NCI-H446 (cell line): ENCODE measurements at places on chromosomes 1 and 21.

DNA sequence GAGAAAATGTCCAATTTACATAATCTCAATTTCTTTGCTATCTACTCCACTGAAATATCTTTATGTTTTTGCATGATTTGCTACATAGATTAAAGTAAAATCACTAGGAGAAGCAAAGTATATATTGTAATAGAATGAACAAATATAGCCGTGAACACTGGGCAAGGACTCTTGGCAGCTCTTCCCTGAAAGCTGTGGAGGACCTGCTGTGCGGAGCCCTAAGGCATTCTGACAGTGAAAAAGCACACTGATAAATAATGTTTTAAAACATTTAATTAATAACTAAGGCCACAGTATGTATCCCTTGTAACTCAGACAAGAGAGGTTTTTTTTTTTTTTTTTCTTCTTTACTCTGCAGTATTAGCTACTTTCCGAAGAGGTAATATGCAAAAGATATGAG lies 256.1 kb upstream of the DPYD start:
- peak; percentile 50 for DNase-seq

- DNase-seq: no peak
Observed at GRCh38 chr1:204841798-204842197, 28.9 kb upstream of the NFASC start.

DNA sequence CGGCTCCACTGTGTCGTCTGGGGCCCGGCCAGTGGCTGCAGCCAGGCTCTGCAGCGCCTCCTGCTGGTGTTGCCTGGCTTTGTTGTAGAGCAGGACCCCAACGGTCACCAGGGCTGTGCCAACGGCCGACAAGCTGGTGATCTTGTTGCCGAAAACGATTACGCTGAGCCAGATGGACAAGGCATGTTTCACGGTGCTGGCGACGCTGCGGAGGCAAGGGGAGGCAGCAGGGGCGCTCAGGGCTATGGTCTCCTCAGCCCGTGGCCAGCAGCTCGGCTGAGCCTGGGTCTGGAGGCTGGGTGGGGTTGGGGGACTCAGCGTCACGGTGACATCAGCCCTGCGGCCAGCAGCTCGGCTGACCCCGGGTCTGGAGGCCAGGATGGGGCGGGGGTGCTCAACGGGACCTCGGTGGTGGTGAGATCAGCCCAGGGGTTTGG lies 7.0 kb upstream of the CDK11B start:
- DNase-seq: no peak

DNA sequence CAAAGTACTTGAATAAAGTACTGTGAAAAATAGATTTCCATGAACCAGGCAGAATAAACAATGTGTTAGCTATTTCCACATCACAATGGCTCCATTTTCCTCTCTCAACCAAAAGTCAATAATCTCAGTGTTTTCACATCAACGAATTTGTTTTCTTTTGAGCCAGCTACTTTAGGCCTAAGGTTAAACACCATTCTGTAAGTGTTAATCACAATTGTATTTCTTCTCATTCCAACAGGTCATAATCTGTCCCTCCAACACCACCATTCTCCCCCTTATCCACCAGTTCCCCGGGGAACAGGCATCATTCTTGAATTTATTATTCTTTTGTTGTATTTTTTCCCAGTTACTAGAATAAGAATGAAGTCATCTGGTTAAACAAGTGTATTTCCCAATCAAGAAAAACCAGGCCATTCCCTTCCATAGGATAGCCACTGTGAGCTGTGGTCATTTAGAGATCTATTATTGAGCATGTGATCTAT lies 66.2 kb upstream of the PALMD start:
- no peak for DNase-seq

- no peak for DNase-seq
Observed at GRCh38 chr1:8419172-8419571, 101.3 kb downstream of the SLC45A1 start.
